Activated T-cell treated with anti-CD3 and anti-CD28 coated beads for 24 hours (primary cell): ENCODE measurements at places on chromosomes 4 and X.

GRCh38 chr4:95764961-95765360 lies 74.9 kb upstream of the PDHA2 start:
- no peak for DNase-seq

- no peak for DNase-seq
Observed at GRCh38 chrX:70509078-70509477, 64.4 kb downstream of the DLG3 start.

DNA sequence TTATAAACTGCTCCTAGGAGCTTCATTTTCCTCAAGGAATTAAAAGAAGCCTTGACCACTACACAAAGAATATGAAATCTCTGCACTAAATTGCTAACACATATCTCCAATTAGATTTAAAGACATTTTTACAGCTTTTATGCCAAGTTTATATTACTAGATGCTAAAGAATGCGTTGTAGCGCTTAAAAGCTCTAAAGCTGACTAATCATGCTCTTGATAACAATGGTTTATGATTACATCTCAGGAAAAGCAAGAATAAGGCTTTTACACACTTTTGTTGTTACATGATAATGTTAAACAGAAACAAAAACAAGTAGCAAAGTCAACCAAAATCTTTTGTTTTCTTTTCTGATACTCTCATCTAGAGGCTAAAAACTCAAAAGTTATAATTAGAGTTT lies 44.7 kb downstream of the SLC10A7 start:
- DNase-seq: no peak

GRCh38 chr4:185143601-185143969 lies 519 bp downstream of the SLC25A4 start:
- no peak for DNase-seq

GRCh38 chr4:38529189-38530115 lies 134.5 kb upstream of the KLF3 start:
- DNase-seq: peak; percentile 6

- DNase-seq: no peak
Observed at GRCh38 chr4:178463747-178464146, 1021.5 kb upstream of the AGA start.
